ENCODE measurements at places on chromosomes 12 and 14. TPM values are rescaled to one million over a fixed set of nuclear protein-coding genes. Genes with fewer than 3 reads are reported as not detected.

The SERPINA9 gene
- total RNA-seq, result not detected

The RTL1 gene
- total RNA-seq, result not detected

DNA sequence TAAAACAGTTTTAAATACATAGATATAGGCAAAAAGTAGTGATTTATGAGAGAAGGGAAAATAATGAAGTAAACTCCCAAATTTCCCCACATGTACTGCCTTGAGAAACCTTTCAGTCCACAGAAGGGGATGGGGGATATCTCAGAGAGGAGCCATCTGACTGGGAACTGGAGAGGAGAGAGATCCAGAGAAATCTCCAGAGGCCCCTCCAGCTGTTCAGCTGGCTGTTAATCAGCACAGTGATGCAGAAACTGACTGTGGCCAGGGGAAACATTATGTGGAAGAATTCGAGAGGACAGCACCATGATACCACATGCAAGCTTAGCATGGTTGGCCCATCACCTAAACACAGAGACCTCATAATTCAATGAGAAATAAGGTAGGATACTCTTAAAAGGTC lies 1165.9 kb upstream of the TMEM132C start:
- no peaks in the 10 kb centered on the region for H3K4me1 ChIP-seq
- no peak for DNase-seq
- no peak overlapping the region for H3K4me3 ChIP-seq

DNA sequence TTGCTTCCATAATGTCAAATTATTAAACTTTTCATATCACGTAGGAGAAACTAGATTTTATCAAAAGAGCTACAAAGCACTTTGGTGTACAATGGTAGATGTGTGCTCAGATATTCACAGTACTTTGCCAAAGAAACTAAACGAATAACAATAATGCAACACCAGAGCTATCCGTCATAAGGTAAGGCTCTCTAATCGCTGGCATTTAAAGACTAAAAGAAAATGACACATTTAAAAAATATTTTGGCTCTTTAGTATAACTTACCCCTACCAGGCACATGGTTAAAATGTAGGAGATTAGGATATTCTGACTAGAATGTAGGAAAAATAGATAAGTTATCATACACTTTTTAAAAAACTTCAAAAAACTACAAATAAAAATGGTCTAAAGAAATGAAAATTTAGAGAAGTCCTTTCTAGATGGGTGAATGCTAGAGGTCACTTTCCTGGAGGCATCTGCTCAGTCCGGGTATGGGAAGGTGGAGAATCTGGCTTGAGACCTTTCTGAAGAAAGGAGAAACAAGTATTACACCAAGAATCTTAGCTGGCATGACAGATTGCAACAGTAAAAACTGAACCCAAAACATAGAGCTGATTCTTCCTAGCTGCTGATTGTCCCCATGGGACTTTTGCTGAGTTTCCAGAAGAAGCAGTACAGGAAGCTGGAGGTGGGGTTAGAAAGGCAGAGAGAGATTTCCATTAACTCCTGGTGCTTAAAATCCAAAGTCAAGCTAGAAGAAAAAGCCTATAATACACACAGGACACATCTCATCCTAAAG lies 67.9 kb downstream of the FAR2 start:
- H3K4me3 ChIP-seq, result no peak overlapping the region
- H3K27me3 ChIP-seq, result no peaks in the 10 kb centered on the region
- DNase-seq, result no peak
- no peak overlapping the region for H3K27ac ChIP-seq
